ENCODE measurements at places on chromosomes 7 and 10.
A peak's percentile ranks its signal among the peaks of the same experiment; 100 is the strongest.

GRCh38 chr7:70093205-70093904, 495.1 kb downstream of the AUTS2 start:
- no peak for DNase-seq

DNA sequence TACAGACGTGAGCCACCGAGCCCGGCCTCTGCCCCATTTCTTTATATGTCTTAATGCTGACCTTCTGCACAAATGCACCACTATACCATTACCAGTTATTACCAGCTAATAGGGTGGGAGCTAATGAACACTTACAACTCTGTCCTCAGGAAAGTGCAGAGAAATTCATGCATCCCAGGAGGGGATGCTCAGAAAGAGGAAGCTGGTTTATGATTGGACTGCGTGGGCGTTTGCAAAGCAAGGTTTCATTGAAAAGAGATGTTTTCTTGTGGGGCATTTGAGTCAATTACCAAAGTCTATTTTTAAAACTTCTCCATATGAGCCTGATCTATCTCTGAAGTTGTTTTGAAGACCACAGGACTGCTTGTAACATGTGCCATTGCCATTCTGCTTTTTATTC, 417.7 kb upstream of the CELF2 start:
- no peak for DNase-seq

DNA sequence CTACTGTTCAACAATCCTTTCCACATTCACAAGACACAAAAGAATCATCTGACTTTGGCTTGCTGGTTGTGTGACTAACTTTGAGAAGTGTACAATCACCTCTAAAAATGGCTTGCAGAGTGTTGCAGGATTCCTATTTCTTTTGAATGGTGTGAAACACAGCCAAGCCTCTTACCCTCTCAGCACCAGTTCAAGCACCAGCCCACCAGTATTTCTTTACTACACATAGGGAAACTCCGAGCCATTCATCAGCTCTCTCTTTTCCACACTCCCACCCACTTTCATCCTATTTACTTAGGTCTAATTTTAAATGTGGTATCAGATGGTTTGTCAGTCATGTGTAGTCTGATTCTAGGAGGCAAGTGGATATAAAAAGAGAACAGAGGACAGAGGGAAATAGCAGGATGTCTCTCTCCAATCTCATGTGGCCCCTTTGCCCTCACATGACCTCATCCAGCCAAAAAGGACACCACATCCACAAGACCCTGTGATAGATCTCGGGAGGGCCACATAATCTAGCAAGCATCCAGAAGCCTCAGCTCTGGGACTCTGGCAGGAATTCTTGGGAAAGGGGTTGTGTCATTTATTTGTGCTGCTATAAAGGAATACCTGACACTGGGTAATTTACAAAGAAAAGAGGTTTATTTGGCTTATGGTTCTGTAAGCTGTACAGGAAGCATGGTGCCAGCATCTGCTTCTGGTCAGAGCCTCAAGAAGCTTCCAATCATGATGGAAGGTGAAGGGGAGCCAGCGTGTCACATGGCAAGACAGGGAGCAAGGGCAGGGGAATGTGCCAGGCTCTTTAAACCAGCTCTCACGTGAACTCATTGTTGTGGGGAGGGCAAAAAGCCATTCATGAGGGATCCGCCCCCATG, 66.8 kb upstream of the NEBL start:
- no peak for DNase-seq

GRCh38 chr10:31322647-31323046, 3.6 kb downstream of the ZEB1 start:
- DNase-seq, result no peak

DNA sequence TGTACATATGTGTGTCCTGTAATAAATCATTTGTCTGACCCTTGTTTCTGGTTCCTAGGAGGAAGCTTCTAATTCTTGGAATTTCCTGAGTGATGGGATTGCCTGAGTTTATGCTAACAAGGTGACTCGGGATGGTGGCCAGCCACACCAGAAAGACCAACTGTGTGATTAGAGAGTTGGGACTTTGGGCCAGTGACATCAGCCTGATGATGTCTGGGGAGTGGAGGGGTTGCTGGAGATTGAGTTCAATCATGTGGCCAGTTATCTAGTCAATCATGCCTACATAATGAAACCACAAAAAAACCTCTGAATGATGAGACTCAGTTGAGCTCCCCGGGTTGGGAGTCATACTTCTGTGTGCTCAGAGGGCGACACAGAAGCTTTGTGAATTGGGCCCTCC, 23.5 kb upstream of the CARD11 start:
- DNase-seq, result no peak

- DNase-seq, result peak; percentile 54
These were observed at the start of gene KMT2C for GRCh38 chr7:152435384-152436110. Gene KMT2C (minus strand): TSS chr7:152436003. CDS start chr7:152435786, 217 bp downstream.

GRCh38 chr7:84190016-84190705, 4.4 kb downstream of the SEMA3A start:
- DNase-seq, result no peak

- DNase-seq, result no peak
These were observed 382 bp upstream of the MBLAC1 start for GRCh38 chr7:100126239-100126930.

GRCh38 chr10:26221541-26221940, 5.0 kb downstream of the GAD2 start:
- DNase-seq, result no peak

DNA sequence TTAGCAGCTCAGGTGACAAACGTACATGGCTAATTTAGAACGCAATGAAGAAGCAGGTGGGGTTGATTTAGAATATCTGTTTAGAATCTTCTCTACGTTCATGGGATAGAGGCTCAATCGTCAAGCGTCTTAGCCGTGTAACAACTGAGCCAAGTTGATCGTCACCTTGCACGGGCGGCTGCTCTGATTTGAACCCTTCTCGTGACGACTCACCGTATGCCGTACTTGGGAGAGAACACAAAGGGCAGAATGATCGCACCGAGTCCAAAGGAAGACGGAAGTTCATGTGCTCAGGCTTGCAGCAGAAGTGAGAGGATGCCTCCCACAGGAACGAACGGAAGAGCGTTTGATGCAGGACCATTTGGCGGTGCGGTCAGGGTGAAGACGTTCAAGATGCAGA, 108.3 kb upstream of the TCERG1L start:
- DNase-seq, result no peak

GRCh38 chr7:100602889-100603725, 944 bp downstream of the PCOLCE start:
- no peak for DNase-seq

DNA sequence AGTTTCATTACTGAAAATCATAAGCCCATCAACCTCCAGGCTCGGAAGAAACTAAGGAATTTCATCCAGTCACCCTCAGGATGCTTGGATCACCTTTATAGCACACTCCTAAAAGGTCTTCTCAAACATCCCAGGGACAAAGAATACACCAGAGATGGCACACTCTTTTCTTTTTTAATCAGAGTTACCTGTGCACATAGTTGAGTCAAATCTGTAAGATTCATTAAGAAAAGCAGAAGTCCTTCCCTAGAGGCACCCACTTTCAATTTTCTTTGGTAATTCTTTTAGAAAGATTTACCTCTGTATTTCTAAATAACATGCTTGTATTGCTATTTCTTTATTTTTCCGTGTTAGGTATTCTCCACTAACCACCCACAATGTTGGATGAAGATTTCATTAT, 50.6 kb upstream of the IL6 start:
- DNase-seq, result no peak

- DNase-seq, result no peak
These were observed 11.7 kb downstream of the CCNY start for GRCh38 chr10:35347899-35348608.

DNA sequence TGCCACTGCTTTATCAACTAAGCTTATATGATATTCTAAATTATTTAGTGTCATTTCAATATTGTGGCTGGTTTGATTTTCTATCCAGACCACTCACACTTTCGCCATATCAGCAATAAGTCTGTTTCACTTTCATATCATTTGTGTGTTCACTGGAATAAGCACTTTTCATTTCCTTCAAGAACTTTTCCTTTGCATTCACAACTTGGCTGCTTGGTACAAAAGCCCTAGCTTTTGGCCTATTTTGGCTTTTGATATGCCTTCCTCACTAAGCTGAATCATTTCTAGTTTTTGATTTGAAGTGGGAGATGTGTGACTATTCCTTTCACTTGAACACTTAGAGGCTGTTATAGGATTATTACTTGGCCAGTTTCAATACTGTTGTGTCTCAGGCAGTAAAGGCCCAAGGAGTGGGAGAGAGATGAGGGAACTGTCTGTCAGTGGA, 120.9 kb upstream of the NAMPT start:
- no peak for DNase-seq

DNA sequence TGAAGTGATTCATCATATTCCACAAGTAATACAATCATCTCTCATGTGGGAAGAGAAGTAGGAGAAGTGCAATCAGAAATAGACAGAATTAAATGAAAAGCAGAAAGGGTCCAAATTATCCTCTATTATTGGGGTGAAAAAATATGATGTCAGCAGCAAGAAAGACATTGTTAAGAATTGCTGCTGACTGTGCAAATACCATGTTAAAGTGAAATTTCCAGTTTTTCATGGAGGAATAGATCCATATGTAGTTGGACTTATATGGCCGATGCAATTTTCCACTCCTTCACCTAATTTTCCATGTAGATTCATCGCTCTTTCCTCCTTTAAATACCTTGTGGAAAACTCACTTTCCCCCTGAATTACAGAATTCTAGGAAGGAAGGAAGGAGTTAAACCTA, 819.8 kb downstream of the GATA3 start:
- DNase-seq, result no peak

GRCh38 chr10:76305930-76306615, 874.6 kb downstream of the LRMDA start:
- no peak for DNase-seq

- DNase-seq, result peak; percentile 50
These were observed 120.3 kb upstream of the PTPRZ1 start for GRCh38 chr7:121752706-121753105.

- no peak for DNase-seq
These were observed 770.4 kb downstream of the TNS3 start for GRCh38 chr7:46811529-46811928.

DNA sequence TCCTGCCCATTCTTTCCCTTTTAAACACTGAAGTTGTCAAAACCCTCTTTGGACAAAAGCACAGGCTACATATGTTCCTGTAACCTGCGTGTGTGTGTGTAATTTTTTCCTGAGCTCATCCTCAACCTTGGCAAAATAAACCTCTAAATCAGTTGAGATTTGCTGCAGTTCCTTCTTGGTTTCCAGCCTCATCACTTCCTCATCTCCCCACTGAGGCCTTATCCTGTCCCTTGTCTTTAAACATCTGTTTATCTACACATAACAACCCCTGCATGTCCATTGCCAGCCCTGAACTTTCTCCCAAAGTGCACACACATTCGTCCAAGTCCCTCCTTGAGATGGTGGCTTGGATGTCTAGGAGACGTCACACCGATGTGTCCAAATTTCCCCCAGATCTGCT, 35.5 kb downstream of the LYZL2 start:
- no peak for DNase-seq

DNA sequence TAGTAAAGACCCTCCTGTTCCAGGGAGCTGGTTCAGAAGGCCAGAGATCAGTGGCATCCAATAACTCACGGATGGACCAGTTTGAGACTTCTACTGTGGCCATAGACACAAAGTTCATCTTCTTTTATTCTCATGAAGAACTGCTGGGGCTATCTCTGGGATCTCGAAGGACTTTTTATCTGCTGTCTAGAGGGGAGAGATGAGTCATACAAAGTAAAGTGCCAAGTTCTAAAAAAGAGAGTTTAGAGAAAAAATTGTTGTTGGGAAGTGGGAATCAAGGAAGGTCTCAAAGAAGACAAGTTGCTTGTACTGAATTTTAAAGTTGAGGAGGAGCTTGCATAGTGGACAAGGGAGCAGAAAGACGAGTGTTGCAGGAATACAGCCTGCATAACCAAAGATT, 8.0 kb upstream of the FAM221A start:
- no peak for DNase-seq

GRCh38 chr10:8379906-8380832, 325.7 kb downstream of the GATA3 start:
- DNase-seq, result no peak

DNA sequence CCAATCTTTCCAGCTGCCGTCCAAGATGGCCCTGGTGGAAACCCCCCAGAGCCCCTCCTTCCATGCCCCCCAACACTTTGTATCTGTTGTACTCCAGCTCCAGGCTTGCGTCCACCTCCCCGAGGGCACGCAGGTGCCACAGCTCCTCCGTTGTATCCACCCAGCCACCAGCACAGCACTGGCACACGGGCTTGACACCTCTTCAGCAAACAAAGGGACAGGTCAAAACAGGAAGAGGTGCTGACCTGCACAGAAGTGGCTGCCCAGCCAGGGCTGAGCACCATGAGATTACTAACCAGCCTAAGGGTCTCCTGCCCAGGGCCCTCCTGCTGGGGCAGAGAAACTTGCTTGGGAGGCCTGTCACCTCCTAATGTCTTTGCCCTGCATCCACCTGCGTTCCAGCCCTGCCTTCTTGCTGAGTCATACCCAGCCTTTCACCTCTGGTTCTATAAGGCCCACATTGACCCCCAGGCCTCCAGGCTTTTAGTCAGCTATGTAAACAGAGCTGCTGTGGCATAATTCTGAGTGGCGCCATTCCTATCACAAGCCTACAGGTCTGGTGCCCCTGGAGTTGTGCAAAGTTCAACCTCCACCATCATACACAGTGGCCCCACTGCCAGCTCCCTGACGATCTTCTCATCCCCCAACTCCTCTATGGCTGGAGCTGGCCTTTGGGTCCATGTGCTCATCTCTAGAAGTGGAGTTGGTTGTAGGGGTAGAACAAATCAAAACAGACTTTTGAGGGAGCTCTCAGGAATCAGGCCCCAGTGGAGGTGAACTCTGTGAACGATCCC, 20.9 kb downstream of the SLC29A3 start:
- no peak for DNase-seq

DNA sequence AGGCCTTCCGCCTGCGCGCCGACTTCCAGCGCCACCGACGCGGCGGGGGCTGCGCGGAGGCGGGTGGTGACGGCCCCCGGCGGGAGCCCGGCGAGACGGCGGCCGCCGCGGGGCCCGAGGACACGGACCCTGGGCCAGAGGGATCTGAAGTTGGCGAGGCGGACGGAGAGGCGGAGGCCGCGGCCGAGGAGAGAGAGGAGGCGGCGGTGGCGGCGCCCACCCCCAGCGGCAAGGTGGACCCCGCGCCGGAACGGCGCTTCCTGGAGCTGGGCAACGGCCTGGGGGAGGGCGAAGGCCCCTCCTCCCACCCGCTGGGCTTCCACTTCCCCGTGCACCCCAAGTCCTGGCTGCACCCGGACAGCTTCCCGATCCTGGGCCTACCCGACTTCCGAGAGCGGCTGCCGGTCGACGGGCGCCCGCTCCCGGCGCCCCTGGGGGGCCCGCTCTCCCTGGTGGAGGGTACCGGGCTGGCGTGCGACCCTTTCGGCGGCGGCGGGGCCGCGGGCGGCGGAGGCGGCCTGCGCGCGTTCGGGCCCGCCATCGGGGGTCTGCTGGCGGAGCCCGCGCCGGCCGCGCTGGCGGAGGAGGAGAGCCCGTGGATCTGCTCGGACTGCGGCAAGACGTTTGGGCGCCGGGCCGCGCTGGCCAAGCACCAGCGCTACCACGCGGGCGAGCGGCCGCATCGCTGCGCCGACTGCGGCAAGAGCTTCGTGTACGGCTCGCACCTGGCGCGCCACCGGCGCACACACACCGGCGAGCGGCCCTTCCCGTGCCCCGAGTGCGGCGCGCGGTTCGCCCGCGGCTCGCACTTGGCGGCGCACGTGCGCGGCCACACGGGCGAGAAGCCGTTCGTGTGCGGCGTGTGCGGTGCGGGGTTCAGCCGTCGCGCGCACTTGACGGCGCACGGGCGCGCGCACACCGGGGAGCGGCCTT, 16.2 kb downstream of the ZNF316 start:
- peak; percentile 41 for DNase-seq

All from D341Med (cell line).